ENCODE measurements at places on chromosomes 7 and 10.

GRCh38 chr7:135757719-135758411, 9.3 kb upstream of the FAM180A start:
- DNase-seq: no peak

DNA sequence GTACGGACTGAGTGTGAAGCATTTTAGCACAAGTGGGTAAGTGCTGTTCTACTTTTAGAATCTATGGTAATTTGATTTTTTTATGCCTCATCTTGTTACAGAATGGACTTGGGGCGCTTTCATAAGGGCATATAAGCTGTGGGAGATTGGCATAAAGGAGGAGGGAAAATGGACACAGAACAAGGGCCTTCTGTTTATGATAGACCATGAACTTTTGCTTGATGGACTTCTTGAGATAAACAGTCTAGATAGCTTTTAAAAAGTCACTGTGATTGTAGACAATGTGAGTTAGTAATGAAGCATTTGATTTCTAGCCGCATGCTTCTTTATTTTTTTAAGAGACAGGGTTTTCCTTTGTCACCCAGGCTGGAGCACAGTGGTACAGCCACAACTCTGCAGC, 2.0 kb downstream of the ZSCAN21 start:
- no peak for DNase-seq

- DNase-seq: no peak
These were observed 95.4 kb downstream of the HIPK2 start for GRCh38 chr7:139682136-139683013.

GRCh38 chr7:122305475-122306319, 1.1 kb upstream of the FEZF1 start:
- DNase-seq: no peak

- no peak for DNase-seq
These were observed 9.0 kb downstream of the TMEM243 start for GRCh38 chr7:87210506-87210905.

GRCh38 chr10:106565546-106565945, 599.0 kb downstream of the SORCS1 start:
- no peak for DNase-seq

GRCh38 chr7:44944821-44945220, 34.0 kb downstream of the MYO1G start:
- no peak for DNase-seq

GRCh38 chr10:126294451-126294850, 93.8 kb downstream of the ADAM12 start:
- no peak for DNase-seq

GRCh38 chr7:27586825-27587224, 75.9 kb downstream of the HIBADH start:
- DNase-seq: peak; percentile 28

GRCh38 chr7:158391541-158391940, 196.1 kb downstream of the PTPRN2 start:
- DNase-seq: no peak

- no peak for DNase-seq
These were observed 8.9 kb upstream of the GRK5 start for GRCh38 chr10:119198438-119198837.

- no peak for DNase-seq
These were observed 623 bp downstream of the INPP5A start for GRCh38 chr10:132538031-132538789.

DNA sequence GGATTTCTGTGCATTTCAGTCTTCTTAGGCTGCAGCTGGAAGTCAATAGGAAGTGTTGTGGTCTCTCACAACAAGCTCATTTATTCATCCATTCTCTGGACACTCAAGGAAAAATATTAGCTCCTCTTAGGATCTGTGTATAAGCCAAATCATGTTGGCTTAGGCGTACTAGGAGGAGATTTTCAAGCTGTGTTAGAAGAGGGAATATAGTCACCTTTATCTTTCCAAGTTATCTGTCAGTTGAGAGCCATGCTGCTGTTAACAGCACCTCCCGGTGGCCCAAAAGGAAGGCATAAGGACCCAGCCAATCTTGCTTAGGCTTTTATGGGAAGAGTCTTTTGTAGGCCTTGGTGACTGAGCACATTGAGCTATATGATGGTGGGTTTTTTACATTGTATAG, 220.0 kb downstream of the LRMDA start:
- no peak for DNase-seq

DNA sequence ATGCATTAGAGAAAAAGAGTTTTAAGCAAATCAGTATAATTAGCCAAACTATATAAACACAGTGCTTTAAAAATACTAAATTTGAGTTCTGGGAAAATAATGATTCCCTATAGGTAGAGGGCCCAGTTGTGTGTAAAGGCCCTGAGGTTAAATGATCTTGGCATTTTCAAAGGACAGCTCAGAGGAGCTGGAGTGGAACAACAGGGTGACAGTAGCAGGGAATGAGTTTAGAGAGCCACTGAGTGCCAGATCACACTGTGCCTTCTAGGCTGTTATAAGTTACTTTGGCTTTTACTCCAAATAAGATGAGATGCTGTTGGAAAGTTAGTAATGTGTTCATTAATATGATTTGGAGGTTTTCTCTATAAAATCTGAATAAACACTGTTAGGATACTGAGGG, 34.6 kb downstream of the VWDE start:
- DNase-seq: no peak

DNA sequence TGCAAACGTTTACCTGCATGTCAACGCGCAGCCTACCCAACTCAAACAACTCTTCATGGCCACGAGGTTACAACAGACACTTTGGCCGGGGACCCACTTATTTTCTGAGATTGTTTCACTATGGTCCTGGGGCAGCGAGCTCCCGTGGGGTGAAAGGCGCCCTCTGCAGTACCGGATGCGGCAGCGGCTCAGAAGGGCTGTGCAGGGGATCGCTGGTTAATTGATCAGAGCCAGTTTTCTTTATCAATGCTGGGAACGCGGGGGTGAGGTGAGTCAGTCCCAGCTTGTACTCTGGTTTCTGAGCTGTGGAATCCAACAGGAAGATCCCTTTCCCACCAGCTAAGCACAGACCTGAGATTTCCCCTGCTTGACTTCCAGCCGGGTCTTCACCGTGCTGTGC, 366.5 kb upstream of the KLF6 start:
- no peak for DNase-seq
